ENCODE measurements at places on chromosomes 3 and 15.

DNA sequence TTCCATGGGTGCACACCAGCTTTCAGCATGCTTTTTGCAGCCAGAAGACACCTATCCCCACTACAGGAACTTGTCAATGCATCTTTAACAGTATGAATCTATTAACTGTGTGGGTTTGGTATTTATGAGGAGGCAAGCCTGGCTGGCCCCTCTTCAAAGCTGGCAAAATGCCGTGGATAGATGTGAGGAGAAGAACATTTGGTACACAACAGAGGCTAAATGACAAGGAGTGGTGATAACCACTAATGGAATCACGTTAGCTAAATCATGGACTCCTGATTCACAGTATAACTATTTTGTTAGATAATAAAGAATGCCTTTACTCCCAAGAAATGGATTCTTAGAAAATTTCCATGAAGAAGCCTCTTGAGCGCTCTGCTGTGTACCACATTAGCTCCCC is 187.2 kb downstream of the CLSTN2 start:
- DNase-seq, result no peak

GRCh38 chr3:109563149-109563548 is 225.8 kb upstream of the DPPA4 start:
- DNase-seq, result no peak

- DNase-seq, result peak; percentile 31
These were observed 269.7 kb downstream of the ABHD5 start for GRCh38 chr3:43960448-43960840.

GRCh38 chr15:41096178-41096577 is 19.9 kb downstream of the INO80 start:
- DNase-seq, result no peak

GRCh38 chr3:61409638-61410037 is 151.7 kb upstream of the PTPRG start:
- DNase-seq, result no peak

GRCh38 chr15:70091726-70092463 is 5.8 kb downstream of the TLE3 start:
- DNase-seq, result no peak

DNA sequence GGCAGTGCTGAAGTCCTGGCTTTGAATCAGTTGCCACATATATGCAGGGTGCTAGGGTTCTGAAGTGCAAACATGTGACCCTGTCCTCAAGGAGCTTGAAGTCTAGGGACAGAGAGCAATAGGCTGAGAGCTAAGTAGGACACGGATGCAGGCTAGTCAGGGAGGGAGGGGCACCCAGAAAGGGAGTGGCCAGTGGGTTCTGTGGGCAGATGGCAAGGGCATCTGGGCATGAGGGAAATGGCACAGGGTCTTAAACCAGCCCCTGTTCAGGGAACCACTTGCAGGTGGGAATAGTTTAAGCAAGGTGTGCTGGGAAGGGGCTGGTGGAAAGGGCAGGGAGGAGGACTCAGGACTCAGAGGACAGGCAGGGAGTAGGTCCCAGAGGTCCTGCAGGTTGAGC is 46.4 kb upstream of the EPHB1 start:
- DNase-seq, result no peak
